ENCODE measurements at places on chromosomes 12 and 14.
A peak's percentile ranks its signal among the peaks of the same experiment; 100 is the strongest.

- no peak for DNase-seq
Observed at GRCh38 chr12:92905258-92905810, 23.8 kb downstream of the EEA1 start.

- no peak for DNase-seq
Observed at GRCh38 chr14:78308079-78308478, 137.9 kb downstream of the NRXN3 start.

- no peak for DNase-seq
Observed at GRCh38 chr12:90238663-90239271, 530.1 kb upstream of the ATP2B1 start.

GRCh38 chr14:56400109-56400825, 179.3 kb upstream of the TMEM260 start:
- no peak for DNase-seq

DNA sequence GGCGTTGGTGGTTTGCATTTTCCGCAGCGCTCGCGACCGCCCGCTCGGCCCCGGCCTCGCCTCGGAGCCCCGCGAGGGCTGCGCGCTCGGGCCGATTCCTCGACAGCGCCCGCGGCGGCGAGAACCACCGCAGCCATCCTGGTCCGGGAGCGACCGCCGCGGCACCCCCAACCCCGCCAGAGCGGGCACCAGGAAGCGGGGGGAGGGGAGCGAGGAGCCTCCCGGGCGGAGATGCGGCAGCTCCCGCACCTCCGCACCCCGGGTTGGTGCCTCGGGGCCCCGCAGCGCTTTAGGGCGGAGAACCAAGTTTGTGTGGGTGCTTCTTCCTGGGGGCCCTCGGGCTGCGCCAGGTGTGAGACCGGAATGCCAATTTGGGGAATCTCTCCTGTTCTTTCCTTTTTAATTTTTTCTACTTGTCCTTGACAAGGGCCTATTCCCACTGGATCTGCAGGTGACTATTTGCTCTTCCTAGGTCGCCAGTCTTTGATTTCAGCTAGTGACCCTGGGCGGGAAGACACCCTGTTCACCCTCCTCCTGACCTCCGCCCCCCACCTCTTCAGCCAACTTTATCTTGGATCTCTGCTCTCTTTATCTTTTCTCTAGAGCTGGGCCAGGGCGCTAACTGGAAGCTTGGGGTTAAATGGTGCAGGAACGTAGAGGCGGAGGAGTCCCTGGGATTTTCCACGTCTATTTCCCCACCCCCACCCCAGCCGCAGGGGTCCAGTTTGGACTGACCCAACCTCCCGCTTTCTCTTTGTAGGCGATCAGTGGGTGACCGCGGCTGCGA, at the start of gene SOCS2:
TSS of gene SOCS2 (plus strand) at position 751 of the 787 bp plus-strand sequence. CDS start 223 bp downstream, outside the sequence.
- peak; percentile 12 for DNase-seq

GRCh38 chr12:120101617-120102016, 14.9 kb downstream of the RAB35 start:
- no peak for DNase-seq

DNA sequence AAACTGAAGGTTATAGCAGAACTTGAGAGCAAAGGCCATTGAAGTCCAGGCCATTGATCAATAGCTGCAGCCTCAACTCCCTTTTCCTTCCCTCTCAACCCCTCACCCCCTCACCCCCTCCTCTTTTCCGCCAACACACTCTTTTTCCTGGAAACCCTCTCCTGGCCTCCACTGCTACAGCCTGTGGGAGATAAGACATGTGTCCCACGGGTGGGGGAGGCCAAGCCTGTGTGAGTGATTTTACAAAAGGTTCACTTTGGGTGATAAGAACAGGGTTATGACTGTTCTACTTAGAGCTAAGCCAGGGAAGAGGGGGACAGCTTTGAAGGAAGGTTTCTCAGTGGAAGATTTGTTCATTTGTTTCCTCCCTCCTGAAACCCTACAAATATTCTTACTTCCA, 9.2 kb upstream of the FGF23 start:
- no peak for DNase-seq

DNA sequence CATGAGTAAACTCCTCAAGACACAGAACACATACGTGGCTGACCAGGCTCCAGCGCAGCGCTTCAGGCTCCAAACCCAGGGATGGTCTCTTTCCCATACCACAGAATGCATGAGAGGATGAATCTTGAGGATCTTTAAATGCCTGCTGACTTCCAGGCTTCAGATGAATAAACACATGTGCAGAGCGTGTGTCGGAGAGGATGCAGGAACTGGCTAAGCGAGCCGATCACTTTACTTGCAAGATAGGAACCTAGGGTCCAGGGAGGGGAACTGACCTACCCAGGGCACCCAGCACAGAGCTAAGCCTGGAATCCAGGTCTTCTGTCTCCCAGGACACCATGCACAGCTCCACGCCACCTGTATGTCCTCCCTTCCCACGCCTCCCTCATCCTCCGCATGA, 209.8 kb downstream of the BCL11B start:
- no peak for DNase-seq

GRCh38 chr12:94277426-94278000, 129.1 kb downstream of the PLXNC1 start:
- DNase-seq, result no peak

DNA sequence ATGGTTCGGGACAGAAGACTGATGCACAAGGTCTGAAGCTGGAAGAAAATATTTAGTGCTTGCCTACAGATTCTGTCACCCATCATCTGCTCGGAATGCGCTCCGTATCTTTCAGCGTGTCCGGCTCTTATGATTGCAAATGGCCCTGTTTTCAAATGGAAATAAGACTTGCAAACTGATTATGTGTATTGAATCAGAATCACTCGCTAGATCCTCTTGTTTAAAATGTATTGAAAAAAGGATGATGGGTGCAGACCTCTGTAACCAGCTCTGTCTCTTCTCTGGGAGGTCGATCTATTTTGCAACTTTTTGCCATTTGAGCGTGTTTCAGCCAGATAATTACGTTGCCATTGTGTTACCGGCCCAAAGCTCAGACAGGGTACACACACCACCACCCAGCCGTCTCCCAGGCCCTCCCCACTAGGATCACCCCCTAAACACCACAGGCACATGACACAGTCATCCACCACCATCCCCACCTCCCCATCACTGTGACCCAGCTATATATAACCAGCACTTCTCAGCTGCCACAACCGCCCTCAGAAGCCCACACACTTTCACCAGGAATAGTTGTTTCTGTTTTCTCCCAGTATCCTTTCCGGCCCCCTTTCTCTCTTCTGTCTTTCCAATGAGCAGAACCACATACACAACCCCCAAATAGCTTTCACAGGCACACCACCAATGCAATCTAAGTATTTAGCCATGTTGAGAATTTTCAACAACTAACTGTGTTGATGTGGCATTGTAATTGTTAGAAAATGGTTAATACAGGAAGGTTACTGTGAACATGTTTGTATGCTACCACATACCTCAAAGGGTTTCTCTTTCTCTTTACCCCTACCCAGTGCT, 10.7 kb downstream of the NKX2-1 start:
- DNase-seq, result no peak

- DNase-seq, result no peak
Observed at GRCh38 chr14:56660677-56661389, 81.2 kb downstream of the TMEM260 start.

DNA sequence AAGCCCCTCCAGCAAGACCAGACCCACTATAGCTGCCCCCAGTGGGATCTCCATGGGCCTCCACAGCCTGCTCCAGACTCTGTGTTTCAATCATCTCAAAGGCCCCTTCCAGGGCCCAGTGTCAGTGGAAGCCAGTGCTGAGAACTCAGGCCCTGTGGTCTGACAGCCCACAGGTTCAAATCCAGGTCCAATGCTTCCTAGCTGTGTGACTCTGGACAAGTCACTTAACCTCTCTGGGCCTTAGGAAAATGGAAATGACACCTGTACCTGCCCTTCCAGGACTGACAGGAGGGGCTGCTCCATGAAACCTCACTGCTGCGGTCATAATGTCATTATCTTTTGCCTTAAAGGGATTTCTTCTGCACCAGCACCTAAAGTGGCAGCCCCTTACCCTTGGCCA, 101.9 kb downstream of the NCOR2 start:
- no peak for DNase-seq

DNA sequence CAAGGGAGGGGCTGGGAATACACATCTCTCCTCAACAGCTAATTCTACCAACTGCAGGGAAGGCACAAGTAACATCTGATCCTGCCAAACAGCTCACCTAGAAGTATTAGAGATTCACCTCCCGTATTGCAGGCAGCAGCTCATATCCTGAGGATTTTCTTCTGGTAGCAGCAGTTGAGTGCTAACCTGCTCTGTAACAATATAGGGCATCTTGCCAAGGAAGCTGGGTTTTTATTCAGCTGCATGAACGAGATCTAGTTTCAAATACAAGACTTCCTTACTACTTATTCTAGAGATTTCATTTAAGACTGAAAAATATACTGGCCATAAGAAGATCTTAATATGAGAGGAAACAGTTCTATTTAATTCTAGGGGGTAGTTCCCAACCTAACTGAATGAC, 261.4 kb upstream of the USP15 start:
- DNase-seq, result no peak

GRCh38 chr12:110421159-110421661, 17.7 kb upstream of the ANAPC7 start:
- DNase-seq, result no peak

DNA sequence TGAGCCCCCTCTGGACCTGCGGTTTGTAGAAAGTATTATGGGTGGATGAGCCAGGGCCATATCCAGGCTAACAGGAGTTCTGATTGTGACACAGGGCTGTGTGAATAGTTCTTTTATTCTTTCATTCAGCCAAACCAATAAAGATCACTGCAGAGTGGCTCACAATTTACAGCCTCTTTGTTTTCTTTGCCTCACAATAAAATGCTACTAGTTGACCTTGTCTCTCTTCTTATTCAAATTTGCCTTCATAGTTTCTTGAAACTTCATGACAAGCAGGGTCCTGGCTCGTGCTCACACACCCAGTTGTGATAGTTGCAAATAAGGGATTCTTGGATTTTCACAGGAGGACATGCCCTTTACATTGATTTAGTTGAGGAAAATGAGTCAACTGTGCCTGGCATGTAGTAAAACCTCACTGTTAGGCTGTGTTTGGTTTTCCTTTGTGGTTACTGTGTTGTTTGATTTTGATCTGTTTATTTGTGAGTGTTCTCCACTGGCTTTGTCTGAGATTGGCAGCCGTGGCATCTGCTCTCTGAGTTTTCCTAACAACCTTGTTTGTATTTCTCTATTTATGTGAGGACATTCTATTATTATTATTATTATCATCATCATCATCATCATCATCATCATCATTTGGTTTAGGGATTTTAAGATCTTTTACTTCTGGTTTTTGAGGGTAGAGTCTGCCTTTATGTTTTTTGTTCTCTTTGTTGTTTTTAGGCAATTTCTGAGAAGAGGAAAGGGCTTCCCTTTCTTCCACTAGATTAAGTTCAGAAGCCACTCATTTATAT, 2.7 kb upstream of the KRT6B start:
- DNase-seq, result no peak

DNA sequence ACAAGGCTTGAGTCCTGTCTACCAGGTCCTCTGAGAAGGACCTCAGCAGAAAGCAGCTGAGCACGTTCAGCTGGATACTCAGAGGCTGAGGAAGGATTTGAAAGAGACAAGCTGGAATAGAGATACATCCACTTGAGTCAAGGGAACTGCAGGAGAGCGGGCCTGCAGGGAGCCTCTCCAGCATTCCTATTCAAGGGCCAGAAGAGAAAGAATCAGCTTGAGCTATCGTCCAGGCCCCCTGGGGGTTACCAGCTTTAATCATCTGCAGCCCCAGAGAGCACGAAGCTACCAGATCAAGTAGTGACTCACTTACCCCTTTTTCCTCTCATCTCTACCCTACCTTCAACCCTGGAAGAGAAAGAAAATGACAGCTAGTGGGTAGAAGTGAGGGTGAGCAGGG, 80.9 kb downstream of the NDUFA12 start:
- no peak for DNase-seq

- DNase-seq, result no peak
Observed at GRCh38 chr14:53603994-53604393, 352.6 kb downstream of the BMP4 start.

- no peak for DNase-seq
Observed at GRCh38 chr14:75141062-75141461, 14.2 kb upstream of the NEK9 start.

DNA sequence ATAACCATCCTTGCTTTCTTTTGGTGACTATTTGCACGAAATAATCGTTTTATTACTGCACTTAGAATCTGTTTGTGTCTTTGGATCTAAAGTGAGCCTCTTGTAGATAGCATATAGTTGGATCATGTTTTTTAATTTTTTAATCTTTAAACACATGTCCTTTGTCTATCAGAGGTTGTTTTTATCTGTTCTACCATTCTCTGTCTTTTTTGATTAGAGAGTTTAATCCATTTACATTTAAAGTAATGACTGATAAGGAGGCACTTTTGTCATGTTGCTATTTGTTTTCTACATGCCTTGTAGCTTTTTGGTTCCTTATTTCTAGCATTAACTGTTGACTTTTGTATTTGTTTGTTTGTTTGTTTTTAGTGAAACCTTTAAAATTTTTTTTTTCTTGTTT, 506.2 kb upstream of the RGS6 start:
- DNase-seq, result no peak

GRCh38 chr12:110159671-110160245, 35.6 kb downstream of the IFT81 start:
- no peak for DNase-seq

GRCh38 chr12:80761838-80762237, 45.1 kb downstream of the MYF5 start:
- DNase-seq, result no peak

- no peak for DNase-seq
Observed at GRCh38 chr12:52874573-52875435, 26.0 kb upstream of the KRT78 start.

DNA sequence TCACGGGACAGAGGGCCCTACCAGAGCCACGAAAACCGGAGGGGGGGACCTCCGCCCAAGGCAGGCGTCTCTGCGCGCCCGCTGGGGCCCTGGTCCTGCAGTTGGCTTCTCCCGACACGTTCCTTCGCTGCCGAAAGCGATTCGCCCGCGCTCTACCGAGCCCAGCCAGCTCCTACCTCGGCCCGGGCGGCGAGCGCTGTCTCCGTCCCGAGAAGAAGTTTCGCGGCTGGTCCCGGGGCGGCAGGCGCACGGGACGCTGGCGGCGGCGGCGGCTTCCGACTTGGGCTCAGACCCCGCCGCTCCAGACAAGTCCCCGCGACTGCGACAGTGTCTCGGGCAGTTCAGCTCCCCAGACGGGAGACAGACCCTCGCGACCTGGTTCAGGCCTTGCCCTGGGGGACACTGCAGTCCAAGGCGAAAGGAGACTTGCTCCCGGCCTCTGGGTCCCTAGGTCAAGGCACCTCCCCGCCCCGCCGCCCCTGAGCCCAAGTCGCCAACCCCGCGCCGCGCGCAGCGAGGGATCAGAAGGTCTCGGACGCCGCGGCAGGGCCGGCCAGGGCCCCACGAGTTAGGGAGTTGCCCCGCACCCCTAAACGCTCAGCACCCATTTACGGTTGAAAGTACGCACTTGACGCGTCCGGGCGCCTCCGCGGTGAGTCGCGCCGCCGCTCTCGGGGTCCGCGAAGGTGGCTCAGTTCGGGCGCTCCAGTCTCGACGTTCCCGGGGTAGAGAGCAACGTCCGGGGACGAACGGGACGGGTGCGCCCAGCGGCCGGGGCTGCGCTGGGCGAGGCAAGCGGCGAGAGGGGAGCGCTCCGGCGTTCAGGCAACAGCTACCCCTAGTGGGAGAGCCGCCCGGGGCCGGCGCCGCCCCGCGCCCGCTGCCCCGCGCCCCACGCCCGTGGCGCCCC, 1.4 kb upstream of the DIO3 start:
- no peak for DNase-seq
